ENCODE measurements at places on chromosomes 16 and 17. TPM values are rescaled to one million over a fixed set of nuclear protein-coding genes. Genes with fewer than 3 reads are reported as not detected.

Gene CCL2
- total RNA-seq = not detected

DNA sequence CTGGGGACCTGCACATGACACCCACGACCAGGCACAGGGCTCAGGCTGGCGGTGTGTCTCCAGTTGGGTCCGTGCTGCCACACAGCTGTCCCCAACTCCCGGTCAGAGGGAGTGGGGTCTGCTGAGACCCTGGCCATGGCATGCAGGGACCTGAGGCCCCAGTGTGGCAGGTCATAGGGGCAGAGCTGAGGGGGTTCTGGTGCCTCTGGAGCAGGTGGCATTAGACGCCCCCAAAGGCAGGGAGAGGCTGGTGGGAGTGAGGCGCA, 4.2 kb downstream of the NUBP2 start:
- no peak for DNase-seq

DNA sequence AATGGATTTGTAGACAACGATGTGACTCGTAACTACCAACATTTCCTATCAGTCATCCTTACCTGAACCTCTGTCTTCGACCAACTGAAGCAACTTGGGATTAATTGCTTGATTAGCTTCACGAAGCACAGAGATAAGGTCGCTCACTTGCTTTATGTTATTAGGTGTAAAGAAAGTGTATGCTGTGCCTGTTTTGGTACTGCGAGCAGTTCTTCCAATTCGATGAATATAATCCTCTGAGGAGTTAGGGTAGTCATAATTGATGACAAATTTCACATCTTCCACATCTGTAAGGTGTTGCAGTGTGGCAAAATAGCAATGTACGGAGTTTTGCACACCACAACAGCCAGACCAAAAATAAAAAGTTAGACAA, 3.6 kb upstream of the POLG2 start:
- DNase-seq = no peak

GRCh38 chr16:84862804-84863480, 43.2 kb downstream of the CRISPLD2 start:
- DNase-seq = no peak

- DNase-seq = no peak
Observed at GRCh38 chr17:18100616-18101015, 7.9 kb upstream of the MYO15A start.
